NCI-H524 (cell line): ENCODE measurements at places on chromosomes 7 and 10.

DNA sequence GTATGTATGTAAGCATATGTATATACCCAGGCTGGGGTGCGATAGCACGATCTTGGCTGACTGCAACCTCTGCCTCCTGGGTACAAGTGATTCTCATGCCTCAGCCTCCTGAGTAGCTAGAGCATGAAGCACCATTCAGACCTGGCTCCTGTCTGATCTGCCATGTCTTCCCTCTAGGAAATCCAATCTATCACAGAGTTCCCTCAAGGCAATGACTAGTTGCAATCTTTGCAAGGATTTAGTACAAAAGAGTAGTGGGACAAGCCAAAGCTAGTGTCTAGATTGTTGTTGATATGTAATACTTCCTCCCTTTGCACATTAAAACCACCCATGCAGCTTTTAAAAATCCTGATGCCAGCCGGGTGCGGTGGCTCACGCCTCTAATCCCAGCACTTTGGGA is 60.5 kb upstream of the PRKAR2B start:
- no peak for DNase-seq

GRCh38 chr7:124246262-124246863 is 213.5 kb upstream of the TMEM229A start:
- DNase-seq = no peak

DNA sequence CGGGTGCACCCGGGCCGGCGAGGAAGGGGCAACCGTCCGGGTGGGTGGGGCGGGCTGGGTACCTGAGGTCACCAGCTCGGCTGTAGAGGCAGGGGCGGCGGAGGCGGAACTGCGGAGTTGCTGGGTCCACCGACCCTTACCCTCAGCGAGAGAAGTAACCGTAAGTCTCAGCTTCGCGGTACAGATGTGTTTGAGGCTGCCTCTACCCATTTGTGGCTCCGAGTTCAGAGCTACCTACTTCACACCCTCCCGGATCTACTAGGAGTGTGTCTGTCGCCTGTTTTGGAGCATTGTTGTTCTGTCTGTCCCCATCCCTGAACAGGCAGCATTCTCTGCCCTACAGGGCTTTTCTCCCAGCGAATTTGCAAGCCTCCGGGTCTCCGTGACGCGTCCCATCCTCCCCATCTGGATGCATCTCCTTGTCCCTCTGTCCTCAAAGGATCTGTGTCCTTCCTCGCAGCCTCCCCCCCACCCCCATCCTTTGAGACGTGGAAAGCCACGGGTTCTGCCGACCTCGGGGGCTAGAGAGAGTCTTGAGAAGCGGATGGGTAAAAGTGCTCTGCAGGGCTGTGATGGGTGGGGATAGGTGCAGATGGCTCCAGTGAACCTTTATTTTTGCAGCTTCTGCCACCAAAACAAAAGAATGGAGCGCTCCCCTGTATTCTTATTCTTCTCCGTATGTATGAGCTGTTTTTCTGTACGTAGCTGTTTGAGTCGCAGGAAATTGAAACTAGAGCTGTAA is 757 bp downstream of the ANKIB1 start:
- DNase-seq = peak; percentile 61

DNA sequence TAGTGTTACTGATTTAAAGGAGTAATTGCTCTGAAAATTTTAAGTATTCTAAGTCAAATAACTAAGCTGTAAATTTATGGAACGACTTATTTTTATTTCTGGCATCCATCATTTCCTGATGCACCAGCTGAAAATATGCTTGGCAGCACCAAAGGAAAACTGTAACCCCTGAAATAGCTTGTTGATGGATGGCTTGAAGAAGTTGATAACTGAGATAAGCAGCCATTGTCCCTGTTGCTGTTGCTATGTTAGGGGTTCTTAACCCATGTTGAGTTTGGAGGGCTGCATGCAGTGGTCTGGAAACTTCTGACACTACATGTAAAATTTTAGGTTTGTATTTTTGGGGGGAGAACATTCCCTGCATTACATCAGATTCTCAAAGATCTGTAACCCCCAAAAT is 30.6 kb downstream of the RPA3 start:
- no peak for DNase-seq

GRCh38 chr10:33353853-33354252 is 19.4 kb upstream of the NRP1 start:
- DNase-seq = no peak

- DNase-seq = no peak
These were observed 305.0 kb upstream of the LRGUK start for GRCh38 chr7:133822001-133822641.
